ENCODE measurements at places on chromosomes 1 and 21.

GRCh38 chr1:156746728-156747631 is 4.5 kb downstream of the HDGF start:
- peak; percentile 86 for DNase-seq

DNA sequence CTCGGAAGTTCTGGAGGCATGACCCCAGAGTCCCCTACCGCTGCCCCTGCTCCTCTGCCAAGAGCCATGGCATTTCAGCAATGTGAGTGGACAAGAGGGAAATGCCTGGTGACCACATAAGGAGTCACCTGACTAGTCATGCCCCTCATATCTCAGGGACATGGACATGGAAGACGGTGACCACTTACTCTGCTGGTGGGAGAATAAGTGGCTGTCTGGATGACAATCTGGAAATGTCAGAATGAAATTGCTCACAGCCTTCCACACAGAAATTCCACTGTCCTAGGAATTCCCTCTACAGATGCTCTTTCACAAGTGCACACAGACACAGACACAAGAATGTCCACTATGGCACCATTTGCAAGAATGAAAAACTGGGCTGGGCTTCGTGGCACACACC is 24.3 kb upstream of the PLEKHG5 start:
- DNase-seq, result no peak

DNA sequence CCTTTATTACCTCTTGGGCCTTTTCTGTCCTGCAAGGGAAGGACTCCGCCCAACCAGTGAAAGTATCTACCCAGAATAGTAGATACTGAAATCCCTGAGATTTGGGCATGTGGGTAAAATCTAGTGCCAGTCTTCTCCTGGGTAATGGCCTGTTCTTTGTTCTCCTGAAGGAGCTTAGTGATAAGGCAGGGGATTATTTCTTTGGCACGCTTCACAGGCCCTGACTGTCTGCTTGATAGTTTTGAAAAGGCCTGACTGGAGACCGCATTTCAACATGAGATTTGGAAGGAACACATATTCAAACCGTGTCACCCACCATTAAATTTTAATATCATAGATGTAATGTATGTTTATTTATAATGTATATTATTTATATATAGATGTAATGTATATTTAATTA is 48.9 kb downstream of the RASAL2 start:
- no peak for DNase-seq

DNA sequence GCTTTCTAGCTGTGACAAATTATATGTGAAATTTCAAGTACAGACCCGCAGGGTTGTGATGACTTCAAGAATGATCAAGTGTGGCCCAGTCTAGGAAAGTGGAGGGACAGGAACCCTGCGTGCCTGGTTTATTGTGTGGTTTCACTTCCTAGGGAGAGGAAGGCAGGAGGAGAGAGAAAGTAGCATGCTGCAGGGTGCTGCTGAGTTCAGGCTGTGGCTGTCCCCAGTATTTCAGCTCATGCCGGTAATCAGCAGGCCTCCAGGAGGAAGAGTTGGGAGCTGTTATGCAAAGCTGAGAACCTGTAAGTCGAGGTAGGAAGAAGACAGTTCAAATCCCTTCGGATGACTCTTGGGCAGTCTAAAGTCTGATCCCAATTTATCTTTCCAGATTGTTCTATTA is 140.4 kb downstream of the ROR1 start:
- DNase-seq, result no peak

- DNase-seq, result no peak
These were observed 239.1 kb upstream of the SGIP1 start for GRCh38 chr1:66294707-66295370.

DNA sequence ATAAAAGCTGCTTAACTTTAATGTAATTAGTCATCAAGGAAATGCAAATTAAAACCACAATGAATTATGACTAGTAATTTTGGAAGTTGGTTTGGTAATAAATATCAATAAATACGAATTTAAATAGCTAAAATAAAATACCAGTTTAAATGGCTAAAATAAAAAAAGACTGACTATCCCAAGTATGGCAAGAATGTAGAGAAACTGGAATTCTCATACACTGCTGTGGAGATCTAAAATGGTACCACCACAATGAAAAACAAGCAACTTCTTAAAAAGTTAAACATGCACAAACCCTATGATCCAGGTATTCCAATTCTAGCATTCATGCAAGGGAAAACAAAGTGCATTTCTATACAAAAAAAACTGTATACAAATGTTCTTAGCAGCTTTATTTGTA is 382.6 kb upstream of the NR5A2 start:
- no peak for DNase-seq

DNA sequence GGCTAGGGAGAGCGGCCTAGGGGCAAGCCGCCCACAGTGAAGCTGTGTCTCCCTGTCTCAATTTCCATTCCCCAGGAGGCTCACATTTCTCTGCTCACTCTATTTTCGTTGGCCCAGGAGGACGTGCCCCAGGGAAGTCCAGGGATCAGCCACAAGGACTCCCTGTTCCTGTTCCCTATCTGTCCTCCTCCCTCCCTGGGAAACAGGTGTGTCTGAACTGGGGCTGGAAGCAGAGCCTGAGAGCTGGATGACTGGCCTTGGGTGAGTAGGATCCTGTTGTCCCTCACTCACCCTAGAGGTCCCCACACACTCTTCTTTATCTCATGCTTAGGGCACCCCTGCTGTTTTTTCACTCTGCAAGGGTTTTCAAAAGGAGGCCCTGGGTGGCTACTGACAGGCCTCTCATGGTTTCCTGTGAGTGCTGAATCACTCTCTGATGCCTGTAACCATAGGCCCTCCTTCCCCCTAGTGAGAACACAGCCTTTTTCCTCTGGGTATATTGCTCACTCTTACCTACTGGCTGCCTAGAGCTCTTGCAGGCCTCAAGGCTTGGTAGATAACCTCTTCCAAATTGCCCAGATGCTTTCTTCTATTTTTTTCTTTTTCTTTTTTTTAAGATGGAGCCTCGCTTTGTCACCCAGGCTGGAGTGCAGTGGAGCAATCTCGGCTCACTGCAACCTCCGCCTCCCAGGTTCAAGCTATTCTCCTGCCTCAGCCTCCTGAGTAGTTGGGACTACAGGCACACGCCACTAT is 3.3 kb upstream of the UTP11 start:
- no peak for DNase-seq

- no peak for DNase-seq
These were observed 6.4 kb upstream of the EPHA2 start for GRCh38 chr1:16162163-16162822.

DNA sequence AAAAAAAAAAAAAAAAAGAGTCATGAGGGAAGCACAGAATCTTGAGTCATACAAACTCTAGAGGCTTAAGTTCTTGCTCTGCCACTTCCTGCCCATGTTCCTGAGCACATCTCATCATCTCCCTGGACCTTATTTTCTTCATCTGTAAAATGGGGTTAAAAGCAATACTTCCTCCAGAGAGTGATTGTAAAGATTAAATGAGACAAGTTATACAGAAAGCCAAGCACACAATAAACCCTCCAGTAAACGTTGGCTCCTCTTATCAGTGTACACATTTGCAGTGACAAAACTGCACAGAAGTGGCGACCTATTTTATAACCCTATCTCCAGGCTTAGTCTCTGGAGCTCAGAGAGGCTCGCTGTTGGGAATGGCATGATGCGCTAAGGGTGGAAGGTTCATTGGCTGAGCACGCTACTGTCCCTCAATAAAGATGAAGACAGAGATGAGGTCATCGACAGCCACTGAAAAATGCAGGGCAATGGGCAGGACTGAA is 82.1 kb downstream of the RRAGC start:
- no peak for DNase-seq

- peak; percentile 88 for DNase-seq
These were observed 4.9 kb downstream of the PRKAB2 start for GRCh38 chr1:147167365-147167764.

DNA sequence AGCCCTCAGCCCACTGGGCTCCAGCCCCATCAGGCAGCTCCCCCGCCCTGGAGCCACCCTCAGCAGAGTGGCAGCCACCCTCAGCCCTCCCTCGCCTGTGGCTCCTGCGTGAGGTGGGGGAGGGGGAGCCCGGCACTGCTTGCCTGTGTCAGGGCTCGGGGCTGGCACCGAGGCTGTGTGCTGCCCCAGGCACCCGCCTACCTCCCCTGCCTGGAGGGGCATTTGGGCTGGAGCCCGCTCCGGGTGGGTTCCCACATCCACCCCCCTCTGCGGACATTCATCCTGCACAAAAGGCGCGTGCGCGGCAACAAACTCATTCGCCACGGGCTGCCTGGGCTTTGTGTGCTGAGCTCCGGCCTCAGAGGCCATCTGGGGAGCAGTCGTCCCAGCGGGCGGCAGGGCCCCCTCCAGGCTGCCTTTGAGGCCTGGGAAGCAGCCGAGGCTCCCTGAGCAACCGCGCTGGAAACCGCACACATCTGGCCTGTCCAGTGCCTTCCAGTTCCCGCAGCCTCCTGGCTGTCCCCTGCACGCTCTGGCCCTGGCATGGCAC is 12.6 kb upstream of the TNFRSF14 start:
- no peak for DNase-seq

- DNase-seq, result no peak
These were observed 1.6 kb upstream of the MARK1 start for GRCh38 chr1:220526294-220526693.

DNA sequence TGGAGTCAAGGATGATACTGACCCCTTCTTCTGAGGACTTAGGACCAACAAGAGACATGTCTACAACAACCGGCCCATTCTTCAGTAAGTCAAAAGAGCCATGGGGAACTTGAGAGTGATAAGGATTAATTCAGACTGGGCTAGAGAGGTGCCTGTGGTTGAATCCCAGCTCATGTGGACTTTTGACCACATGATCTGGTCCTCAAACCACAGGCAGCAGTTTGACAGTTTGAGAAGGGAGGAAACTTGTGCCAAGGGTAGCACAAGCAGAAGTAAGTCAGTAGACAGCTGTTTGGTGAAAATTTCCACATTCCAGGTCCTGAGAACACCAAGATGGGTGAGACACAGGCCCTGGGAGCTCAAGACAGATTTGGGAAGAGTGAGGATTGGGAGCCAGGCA is 19.8 kb downstream of the SH3BP5L start:
- DNase-seq, result no peak

GRCh38 chr1:234490793-234491479 is 12.0 kb upstream of the TARBP1 start:
- DNase-seq, result no peak

Data from HS-5 (cell line).